ENCODE measurements at places on chromosomes 12 and 14.
A peak's percentile ranks its signal among the peaks of the same experiment; 100 is the strongest.

GRCh38 chr12:109967383-109968031 is 28.7 kb downstream of the GIT2 start:
- no peak for DNase-seq

GRCh38 chr12:91327889-91328288 is 145.3 kb upstream of the DCN start:
- DNase-seq = no peak

- no peak for DNase-seq
Measured at GRCh38 chr12:63949902-63950301, 105.4 kb downstream of the SRGAP1 start.

GRCh38 chr14:77186911-77187648 is 5.5 kb downstream of the TMEM63C start:
- DNase-seq = no peak

GRCh38 chr14:70257526-70257925 is 68.8 kb upstream of the SLC8A3 start:
- peak; percentile 62 for DNase-seq

DNA sequence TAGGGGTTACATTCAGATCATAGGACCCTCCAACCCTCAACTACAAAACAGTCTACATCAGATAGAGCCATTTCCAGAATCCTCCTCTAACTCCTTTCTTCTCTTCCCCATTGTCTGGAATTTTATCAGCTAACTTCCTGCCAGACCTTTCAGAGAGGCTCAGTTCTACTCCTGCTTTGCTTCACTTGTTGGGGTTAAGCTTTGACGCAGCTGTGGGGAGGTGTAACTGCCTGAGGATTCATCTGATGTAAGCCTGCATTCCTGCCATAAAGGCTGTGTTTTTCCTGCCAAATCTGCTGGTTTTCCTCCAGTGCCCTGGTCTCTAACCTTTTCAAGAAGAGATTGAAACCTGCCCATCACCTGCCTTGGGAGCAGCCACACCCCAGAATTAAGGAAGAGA is 16.9 kb downstream of the DHRS2 start:
- no peak for DNase-seq

DNA sequence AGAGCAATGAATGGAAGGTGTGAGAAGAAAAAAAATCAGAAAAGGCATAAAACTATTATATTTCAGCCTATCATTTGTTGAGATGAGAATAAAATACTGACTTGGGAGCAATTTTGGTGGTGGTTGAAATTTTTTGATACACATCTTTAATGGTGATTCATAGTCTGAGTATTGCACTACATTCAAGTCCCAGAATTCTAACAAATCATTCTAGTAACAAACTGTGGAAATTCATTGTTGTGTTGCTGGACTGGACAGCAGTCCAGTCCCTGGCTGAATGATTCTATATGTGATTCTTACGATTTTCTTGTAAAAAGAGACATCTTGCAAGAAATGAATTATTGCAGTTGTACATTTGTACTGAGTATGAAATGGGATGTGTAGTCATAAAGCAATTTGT is 268.6 kb downstream of the TRHDE start:
- DNase-seq = no peak

DNA sequence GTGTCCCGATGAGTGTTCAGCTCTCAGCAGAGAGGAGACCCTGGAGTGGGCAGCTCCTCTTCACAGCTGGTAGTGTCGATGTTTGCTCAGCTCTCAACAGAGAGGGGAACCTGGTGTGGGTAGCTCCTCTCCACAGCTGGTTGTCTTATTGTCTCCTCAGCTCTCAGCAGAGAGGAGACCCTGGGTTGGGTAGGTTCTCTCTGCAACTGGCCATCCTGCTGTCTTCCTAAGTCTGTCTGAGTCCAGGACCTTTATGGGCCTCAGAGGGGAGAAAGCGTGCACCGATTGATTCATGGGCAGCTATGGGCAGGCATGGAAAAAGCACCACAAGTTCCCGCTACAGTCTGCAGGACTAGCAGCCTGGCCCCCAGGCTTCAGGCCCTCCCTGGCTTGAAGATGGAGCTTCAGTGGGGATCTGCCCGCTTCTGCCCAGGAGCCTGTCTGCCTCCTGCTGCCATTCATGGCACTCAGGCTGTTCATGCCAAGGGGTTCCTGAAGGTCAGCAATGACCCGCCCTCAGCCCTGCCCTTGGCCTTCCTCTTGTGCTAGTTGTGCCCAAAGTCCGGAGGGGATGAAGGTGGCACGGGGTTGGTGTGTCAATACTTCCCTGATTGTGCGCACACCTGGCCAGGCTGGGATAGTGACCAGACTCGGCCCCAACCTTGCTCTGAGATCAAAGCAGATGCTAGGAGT is 224.2 kb downstream of the KCNC2 start:
- DNase-seq = no peak

- DNase-seq = no peak
Measured at GRCh38 chr12:6396031-6396430, 12.1 kb downstream of the LTBR start.
